H9 (cell line): ENCODE measurements at places on chromosomes 2 and 18. TPM values are rescaled to one million over a fixed set of nuclear protein-coding genes. Genes with fewer than 3 reads are reported as not detected.

DNA sequence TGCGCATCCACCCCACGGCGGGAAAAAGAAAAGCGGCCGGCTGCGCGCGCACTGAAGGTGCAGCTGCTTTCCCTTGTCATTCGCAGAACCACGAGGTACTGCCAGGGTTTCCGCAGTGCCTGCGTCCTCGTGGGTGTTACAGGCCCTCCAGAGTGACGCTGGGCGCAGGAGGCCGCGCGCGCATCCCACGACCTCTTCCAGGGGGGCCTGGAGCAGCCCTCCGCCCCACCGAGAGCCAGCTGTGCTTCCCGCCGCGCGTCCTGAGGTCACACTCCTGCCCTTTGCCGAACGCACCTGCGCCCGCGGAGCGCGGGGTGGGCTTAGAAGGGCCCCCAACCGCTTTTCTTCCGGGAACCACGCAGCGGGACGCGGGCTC lies 378 bp upstream of the IAH1 start:
- no peak for DNase-seq

DNA sequence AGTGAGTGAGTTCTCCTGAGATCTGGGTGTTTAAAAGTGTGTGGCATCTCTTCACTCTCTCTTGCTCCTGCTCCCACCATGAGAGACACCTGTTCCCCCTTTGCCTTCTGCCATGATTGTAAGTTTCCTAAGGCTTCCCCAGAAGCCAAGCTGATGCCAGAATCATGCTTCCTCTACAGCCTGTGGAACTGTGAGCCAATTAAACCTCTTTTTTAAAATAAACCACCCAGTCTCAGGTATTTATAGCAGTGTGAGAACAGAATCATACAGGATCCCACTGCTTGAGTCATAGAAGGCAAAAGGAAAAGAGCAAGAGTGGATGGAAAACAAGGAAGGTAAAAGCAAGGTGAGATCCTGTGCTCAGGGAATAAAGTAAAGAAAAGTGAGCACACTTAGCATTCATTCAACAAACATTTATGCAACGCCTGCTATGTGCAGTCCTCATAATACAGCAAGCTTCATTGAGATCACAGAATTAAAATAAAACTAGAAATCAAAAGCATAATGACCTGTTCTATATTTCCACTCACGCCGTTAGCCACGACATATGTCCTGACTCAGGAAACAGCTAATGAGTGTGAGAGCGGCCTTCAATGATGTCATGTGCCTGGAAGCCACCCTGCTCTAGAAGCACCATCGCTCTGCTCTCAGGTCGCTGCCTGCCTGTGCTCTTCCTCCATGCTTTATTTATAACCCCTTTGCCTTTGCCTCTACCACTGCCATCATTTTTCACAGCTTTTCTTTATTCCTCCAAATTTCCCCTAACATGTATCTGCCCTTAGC lies 11.3 kb upstream of the COPS8 start:
- DNase-seq, result no peak

DNA sequence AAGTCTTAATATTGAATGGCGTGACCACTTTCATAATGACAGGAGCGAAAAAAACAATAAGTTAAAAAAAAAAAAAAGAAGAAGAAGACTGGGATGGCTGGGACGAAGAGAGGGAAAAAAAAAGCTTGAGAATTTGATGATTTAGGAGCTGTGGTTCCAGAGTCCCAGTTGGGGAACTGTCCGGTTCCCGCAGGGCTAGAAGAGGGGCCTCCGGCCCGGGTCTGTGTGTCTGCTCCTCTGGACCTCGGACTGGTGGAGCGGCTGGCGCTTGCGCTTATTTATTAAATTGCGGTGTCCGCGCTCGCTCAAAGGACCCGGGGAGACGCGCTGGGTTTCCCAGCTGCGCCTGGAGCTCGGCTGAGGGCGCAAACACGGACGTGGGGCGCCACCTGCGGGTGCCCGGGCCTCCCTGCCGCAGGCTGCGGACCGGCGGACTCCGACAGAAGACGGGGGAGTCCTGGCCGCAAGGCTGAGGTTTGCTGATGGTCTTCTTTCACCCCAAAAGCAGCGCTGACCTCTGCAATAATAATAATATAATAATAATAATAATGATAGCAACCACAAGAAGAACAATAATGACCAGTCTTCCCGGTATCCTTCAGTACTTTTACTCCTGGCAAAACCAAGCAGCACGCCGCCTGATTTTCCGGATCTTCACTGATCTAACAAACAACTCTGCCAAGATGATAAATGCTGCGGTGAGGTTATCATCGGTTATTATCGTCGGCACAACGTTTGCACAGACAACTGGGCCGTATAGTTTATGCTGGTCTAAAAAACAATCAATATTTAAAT lies at the start of gene CBLN2:
TSS of gene CBLN2 (minus strand) at position 251 of the 795 bp plus-strand sequence. CDS start 2,182 bp downstream, outside the sequence.
- DNase-seq, result peak; percentile 80

DNA sequence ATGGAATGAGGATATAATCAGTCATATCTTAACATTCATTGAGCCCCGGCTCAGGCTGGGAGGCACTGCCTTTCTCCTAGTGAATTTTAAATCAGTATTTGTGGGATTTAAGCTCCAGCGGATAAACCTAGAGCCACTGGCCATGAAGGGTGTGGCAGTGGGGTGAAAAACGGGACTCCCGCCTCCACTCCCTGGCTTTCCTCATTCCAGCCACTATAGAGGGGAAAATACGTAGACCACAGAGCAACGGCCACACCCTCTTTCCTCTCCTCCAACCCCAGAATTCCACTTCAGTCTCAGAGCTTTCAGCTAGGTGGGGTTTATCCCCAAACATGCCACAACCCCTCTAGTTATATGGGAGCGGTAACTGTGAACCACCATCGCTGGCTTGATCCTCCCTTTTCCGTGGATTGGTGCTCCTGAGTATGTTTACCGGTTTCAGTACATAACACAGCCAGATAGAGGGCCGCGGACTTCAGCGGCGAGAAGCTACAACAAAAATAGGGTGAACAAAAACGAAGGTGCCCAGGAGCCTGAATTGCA lies 70.6 kb upstream of the ITGB6 start:
- DNase-seq, result peak; percentile 43

DNA sequence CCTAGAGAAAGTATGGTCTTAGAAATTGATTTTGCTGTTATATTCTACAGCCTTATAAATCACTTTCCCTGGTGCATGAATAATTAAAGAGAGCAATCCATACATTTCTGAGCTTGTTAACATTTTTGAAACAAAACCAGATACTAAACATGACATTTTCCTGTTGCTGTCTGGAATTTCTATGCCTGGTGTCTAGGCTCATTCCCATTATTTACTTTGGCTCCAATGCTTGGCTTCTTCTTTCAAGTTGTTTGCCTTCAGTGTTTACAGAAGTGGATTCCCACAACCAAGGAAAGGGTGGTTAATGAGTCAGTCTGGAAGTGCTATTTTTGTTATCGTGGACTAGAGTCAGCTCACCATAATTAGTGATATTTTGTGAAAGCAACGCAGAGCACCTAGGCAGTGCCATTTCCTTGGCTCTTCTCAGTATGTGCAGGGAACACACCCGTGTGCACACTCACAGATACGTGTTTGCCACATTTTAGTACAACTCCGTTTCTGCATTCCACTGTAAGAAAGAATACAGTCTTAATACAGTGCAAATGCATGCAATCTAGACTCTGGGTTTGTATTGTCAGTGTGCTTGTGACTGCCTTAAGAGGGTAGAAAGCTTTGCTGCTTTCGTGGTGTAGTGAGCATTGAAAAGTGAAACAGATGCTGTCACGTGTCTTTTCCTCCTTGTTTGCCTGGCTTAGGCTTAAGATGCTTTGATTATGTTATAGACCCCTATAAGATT lies 185.0 kb upstream of the RASGRP3 start:
- DNase-seq, result no peak

DNA sequence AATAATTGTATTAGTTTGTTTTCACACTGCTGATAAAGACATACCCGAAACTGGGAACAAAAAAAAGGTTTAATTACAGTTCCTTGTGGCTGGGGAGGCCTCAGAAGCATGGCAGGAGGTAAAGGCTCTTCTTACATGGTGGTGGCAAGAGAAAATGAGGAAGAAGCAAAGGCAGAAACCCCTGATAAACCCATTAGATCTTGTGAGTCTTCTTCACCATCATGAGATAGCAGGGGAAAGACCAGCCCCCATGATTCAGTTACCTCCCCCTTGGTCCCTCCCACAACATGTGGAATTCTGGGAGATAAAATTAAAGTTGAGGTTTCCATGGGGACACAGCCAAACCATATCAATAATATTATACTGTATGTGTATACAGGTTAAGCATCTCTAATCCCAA lies 73.3 kb upstream of the CABLES1 start:
- no peak for DNase-seq

DNA sequence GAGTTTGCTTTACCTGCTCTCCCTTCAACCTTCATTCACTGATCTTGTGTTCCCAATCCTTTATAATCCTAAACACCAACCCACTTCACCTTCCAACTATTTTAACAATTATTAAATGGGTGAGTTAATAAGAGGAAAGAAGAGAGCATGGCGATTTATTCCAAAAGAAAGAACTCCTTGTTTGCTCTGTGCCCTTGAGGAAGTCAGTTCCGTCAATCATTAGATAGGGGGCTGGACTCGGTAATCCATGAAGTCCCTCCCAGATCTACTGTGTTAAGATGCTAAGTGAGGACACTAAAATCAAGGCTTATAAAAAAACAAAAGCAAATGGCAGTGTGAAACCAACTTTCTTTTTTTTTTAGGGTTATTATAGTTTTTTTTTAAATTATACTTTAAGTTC lies 589.9 kb downstream of the XIRP2 start:
- DNase-seq, result no peak

- no peak for DNase-seq
Measured at GRCh38 chr2:195821566-195821932, 164.5 kb downstream of the SLC39A10 start.

- DNase-seq, result no peak
Measured at GRCh38 chr2:69395866-69396265, 8.8 kb upstream of the GFPT1 start.

DNA sequence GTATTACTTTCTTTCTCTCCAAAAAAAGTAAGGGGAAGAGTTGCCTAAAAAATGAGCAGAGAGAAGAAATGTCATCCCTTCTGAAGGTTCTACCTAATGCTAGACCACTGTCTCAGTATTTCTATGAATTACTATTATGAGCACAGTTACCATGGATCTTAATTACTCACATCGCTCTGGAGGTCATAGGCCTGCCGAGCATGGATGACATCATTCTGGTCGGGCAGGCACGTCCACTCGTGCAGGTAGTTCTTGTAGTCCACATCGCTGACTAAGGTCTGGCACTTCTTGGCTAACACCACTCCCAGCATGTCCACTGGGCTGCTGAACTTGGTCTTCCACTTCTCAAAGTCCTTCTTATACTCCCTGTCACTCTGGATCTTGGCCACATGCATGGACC lies 106.9 kb downstream of the NEB start:
- DNase-seq, result no peak

- DNase-seq, result peak; percentile 36
Measured at GRCh38 chr2:165203689-165204559, at the start of gene SCN3A. Gene SCN3A, minus strand, starts transcription at chr2:165204050. Its CDS starts 27,656 bp downstream, at chr2:165176394.

DNA sequence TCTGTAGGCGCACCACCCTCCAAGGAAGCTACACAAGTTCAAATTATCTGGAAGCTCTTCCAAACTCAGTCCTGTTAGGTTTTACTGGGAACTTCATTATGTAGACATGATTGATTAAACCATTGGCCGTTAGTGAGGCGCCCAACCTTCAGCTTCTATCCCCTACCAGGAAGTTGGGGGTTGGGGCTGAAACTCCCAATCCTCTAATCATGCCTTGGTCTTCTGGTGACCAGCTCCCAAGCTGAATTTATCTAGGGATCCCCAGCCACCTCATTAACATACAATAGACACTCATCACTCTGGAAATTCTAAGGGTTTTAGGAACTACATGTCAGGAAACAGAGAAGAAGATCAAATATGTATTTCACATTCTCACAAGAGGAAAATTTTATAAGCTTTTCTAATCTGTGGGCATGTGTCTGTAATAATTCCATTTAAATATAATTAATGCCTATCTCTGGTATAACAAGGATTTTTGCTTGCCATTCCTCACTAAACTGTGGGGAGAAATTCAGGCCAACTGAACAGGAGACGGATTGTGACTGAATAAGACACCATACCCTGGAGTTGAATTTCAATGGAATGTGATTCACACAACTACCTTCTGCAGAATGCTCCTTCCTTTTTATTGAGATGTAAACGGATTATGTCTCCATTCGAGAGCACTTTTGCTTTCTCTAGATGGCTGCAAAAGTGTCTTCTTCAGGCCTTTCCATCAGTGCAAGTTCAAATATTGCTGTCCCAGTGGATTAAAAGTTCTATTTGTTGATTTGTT lies 328.6 kb downstream of the LRRTM1 start:
- no peak for DNase-seq

DNA sequence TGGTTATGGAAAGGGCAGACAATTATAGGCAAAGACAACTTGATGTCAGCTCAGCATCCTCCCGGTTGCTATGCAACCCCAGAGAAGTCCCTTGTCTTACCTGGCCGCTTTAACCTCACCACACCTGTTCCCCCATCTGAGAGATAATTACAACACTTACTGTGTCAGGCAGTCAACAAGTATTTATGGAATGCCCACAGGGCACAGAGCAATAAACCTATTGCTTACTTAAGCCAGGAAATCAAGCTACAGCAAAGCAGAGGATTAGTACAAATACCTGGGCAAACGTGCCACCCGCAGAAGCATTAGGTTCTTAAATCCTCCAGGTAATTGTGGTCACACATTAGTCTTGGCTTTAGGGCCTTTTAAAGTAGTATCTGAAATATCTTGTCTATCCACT lies 320.4 kb upstream of the REV1 start:
- DNase-seq, result no peak

DNA sequence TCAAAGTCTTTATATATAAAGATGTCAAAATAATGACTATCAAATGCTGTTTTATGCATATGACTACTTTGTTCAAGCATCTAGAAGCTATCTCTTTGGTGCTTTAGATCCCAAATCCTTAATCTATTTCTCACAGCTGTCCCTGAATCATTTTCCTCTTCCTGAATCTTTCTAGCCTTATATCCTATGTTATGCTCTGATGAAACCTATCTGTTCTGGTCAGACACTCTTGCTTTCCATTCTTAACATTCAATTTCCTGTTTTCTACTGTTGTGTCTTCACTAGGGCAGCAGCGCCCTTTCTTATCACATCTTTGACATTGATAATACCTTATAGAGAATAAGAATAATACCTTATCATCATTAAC lies 6.3 kb upstream of the PARD3B start:
- no peak for DNase-seq

- no peak for DNase-seq
Measured at GRCh38 chr18:13984080-13984479, 68.7 kb upstream of the MC2R start.

GRCh38 chr2:8193686-8194615 lies 487.9 kb upstream of the ID2 start:
- DNase-seq, result peak; percentile 79

- DNase-seq, result no peak
Measured at GRCh38 chr2:71546777-71547281, 93.5 kb downstream of the DYSF start.

GRCh38 chr2:219082332-219082958 lies 21.7 kb upstream of the IHH start:
- no peak for DNase-seq

- peak; percentile 49 for DNase-seq
Measured at GRCh38 chr18:61551586-61551985, 218.4 kb downstream of the CDH20 start.

The SOX11 gene
- total RNA-seq, result 42.8 and 43.8 TPM in 2 replicates

The HOXD3 gene
- not detected in 2 replicates for total RNA-seq

The MAP2 gene
- 0.87 and 1.3 TPM in 2 replicates for total RNA-seq

The HNRNPLL gene
- total RNA-seq, result 50.7 and 52.3 TPM in 2 replicates

The TXNL1 gene
- total RNA-seq, result 90.4 and 92.0 TPM in 2 replicates

The KCNJ13 gene
- not detected in 2 replicates for total RNA-seq

The TYMS gene
- 135 and 140 TPM in 2 replicates for total RNA-seq

The LANCL1 gene
- total RNA-seq, result 47.8 and 49.9 TPM in 2 replicates

The ZNF892 gene
- 13.2 and 13.3 TPM in 2 replicates for total RNA-seq

The TRIM43 gene
- not detected in 2 replicates for total RNA-seq

The UGT1A7 gene
- total RNA-seq, result not detected in 2 replicates

The IER3IP1 gene
- total RNA-seq, result 7.6 and 8.8 TPM in 2 replicates
